AG10803 (cell line): ENCODE measurements at places on chromosomes 13 and 19.

GRCh38 chr19:29514525-29515232 is 11.1 kb upstream of the VSTM2B start:
- DNase-seq, result no peak

DNA sequence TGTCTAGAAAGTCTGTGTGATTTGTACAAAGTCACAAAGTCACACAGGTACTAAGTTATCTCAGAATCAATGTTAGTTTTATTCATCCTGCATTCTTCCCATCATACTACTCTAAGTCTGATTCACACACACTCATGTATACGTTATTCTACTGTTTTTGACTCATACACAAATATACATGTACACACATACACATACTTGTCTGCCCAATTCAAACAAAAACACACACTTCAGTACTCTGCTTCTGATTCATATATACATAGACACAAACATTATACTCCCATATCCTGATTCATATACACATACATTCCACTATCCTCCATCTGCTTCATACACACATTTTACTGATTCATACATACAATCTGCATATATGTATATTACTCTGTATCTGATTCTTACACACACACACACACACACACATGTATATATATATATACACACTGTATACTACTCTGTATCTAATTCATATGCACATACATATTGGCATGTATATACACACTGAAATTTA is 69.3 kb downstream of the KLF12 start:
- DNase-seq, result no peak

DNA sequence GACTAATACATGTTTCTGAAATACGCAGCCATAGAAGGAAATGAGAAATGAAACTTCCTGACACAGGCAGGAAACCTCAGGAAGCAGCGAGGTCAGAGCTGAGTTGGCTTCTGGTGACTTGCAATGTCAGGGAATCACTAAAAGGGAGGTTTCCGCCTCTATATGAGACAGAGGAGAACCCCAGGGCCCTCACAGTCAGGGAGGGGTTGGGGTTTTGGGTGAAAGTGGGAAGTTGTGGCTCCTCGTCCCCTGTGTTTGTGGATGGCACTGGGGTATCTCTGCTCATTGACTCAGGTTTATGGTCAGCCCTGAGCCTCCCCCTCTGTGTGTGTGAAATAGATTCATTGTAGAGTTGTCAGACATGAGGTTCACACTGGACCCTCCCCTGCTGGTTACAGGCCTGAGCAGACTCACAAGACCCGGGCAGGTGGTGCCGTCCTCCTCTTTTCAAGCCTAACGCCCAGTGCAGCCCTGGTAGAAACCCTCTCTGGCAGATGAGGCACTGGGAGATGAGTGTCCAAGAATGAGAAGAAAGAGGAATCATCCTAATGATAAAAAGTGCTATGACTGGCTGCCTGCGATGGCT is 5.5 kb upstream of the LILRA6 start:
- no peak for DNase-seq

GRCh38 chr19:44648631-44649251 is 5.0 kb downstream of the PVR start:
- DNase-seq, result peak; percentile 91

DNA sequence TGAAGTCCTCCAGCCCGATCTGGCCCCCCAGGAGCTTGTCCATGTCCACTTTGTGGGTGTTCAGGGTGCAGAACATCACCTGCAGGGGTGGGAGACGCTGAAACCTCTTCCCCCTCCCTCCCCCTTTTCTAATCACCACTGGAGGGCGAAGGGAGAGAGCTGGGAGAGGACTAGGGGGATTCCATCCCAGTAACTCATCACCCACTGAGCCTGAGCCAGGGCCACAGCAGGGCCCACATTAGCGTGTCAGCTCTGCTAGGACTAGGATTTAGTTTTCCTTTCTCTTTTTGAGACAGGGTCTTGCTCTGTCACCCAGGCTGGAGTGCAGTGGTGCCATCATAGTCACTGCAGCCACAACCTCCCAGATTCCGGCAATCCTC is 5.5 kb upstream of the PTGER1 start:
- DNase-seq, result no peak

DNA sequence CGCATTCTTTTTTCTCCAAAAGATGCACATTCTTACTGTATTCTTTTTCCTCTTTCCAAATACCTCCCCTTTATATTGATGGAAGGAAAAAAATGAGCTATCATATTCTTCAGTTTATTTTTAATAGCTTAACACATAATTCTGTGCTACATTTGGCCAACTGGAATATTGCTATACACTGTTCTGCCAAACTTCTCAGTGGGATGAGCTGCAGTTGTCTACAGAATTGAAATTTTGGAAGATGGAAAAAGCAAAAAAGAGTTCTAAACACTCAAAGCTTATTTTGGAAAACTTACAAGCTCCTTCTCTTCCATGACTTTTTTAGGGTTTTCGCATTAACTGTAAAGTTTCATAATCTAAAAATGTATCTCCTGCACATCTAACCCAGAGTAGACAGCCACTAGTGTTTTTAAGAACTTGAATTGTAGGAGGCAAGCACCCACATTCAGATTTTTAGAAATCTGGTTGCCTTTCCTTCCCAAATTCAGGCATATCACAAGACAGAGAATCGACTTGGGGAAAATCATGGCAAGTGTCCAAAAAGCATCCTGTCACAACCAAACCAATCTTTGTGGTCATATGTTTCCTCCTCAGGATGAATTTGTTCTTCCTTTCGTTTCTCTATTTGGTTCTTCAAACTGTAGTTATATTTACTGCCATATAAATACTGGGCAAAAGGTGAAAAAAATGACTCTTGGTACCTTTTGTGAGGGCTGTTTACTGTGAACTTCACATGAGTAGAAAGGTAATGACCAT is 111.4 kb upstream of the FRY start:
- DNase-seq, result peak; percentile 34

GRCh38 chr13:48493851-48494250 is 39.0 kb downstream of the RCBTB2 start:
- DNase-seq, result peak; percentile 74

DNA sequence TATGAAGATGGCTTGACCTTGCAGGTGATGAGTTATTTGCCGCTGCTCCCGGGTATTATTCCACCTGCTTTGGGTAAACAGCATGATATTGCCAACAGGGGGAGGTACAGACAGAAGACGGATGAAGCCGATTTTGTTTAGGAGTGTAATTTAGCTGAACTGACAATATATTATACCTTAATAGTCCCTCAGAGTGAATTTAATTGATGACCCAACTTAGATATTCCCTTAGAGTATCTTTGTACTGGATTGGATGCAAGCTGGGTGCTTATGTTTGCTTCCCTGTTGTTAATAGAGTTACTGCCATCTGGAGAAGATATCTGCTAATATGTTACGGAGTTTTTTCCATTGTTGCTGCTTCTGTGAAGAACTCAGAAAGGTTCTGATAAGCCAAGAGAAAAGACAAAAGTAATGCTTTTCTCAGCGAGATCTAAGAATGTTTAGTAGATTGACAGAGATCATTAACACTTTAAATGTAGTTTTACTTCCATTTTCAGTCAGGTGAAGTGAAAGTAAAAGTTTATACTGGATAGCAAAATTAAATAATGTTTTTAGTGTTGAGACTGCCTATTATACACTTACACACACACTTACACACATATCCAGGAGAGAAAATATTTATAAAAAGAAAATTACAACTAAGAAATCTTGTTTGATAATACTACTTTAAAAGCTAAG is 2220.8 kb upstream of the PCDH20 start:
- DNase-seq, result no peak

- DNase-seq, result no peak
Observed at GRCh38 chr13:56528040-56528790, 612.5 kb upstream of the PRR20A start.

- DNase-seq, result no peak
Observed at GRCh38 chr19:7504684-7505083, 11.2 kb upstream of the ZNF358 start.

DNA sequence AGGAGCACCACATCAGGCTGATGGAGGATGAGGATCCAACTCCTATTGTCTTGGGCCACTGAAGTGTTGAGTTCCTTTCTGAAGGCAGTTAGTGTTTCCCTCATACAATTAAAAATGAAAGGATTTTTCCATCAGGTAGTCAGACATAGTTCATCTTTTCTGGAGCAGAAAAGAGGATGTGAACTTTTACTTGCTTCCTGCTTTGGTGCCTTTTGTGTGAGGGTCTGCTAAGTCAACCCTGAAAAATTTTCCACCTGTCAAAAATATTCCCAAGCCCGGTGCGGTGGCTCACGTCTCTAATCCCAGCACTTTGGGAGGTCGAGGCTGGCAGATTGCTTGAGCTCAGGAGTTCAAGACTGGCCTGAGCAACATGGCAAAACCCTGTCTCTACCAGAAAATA is 43.9 kb downstream of the RGCC start:
- no peak for DNase-seq

DNA sequence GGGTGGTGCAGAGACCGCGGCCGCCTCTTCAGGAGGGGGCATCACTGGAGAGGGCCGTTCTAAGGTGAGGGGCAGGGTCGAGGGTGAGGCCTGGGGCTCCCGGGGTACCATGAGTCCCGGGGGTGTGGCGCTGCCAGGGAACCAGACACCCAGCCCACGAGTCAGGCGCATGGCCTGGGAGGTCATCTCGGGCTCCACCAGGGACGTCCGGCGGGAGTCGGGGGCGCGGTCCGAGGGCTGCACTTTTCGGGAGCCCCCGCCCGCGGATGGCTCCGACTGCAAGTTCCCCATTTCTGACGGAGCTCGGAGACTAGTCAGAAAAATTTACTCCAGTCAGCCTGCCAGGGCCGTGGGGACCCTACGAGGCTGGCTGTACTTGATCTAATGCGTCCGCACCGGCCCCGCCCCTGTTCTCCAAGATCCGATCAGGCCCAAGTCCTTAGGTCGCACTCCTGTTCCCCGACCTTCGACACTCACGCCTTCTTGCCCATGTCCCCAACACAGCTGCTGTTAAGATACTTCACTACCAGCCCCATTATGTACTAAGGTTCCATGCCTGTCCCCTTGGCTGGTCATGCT is 774 bp downstream of the GGN start:
- DNase-seq, result no peak
